Stimulated activated CD8-positive, alpha-beta memory T cell treated with anti-CD3 and anti-CD28 coated beads, Interleukin-4, amount 100 ng/mL, for 1 hour (primary cell): ENCODE measurements at places on chromosomes 13 and 19.

DNA sequence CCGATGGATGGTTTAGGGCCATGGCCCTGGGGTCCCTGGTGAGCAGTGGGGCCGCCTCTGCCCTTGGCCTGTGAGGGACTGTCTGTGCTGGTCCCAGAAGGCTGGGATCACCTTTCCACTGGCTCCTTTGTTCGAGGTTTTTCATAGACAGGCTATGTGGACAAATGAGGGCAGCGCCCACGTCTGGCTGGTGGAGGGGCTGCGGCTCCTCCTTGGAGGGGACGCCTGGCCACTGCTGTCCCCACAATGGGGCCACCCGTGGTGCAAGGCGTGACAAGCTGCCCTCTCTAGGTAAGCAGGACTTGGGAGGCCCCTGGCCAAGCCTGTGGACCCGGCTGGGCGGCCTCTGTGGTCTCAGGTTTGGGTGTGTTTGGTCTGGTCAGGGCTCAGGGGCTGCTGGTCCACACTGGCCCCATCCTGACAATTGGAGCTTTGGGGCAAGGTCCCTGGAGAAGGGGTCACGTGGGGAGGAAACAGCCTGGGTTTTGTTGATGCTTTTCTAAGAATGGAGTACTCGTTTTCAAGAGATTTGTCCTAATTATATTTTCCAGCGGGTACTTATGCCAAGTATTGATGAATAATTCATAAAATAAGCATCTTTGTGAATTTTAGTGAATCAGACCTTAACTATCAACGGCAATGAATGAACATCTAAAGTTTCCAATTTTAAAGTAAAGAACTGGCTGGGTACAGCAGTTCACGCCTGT lies 33.3 kb downstream of the MCF2L start:
- DNase-seq = no peak

GRCh38 chr13:29513002-29513980 lies 82.2 kb downstream of the SLC7A1 start:
- no peak for DNase-seq

DNA sequence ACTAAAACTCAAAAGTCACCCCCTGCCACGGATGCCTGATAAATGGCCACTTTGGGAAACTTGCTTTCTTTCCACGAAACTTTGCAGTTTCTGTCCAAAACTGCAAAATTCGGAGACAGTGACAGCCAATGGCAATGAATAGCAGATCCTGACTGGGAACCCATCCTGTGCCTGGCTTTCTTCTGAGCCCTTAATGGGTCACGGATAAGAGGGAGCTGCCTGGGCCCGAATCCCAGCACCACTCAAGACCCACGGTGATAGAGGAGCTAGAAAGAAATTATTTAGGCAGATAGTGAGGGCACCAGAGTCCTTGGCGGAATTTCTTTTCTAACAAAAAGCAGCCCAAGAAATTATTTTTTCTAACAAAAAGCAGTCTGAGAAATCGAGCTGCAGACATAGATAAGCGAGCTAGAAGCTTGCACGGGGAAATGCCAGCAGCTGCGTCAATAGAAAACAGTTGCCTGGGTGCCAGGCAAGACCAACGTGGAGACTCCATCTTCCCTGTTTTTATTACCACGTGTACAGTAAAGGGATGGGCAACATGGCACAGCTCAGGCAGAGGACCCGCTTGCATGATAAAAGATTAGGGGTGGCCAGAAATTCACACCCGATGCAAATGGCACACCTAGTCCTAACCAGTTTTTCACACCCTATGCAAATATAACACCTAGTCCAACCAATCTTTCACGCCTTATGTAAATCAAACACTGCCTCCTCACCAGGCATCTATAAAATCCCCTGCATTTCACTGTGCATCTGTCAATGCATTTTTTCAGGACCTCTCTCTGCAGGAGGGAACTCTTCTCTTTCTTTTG lies 7.1 kb upstream of the HSH2D start:
- no peak for DNase-seq

DNA sequence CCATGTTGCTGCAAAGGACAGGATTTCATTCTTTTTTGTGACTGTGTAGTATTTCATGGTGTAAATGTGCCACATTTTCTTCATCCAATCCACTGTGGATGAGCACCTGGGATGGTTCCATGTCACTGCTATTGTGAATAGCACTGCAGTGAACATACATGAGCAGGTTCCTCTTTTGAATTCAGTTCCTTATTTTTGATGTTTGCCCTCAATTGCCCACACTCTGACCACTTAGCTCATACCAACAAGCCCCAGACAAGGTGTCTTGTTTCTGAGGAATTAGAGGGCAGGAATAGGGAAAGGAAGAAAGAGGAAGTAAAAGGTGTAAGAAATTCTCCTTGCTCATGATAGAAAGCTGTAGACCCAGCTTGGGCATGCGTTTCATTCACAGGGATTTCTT lies 244.2 kb upstream of the ZNF507 start:
- no peak for DNase-seq

DNA sequence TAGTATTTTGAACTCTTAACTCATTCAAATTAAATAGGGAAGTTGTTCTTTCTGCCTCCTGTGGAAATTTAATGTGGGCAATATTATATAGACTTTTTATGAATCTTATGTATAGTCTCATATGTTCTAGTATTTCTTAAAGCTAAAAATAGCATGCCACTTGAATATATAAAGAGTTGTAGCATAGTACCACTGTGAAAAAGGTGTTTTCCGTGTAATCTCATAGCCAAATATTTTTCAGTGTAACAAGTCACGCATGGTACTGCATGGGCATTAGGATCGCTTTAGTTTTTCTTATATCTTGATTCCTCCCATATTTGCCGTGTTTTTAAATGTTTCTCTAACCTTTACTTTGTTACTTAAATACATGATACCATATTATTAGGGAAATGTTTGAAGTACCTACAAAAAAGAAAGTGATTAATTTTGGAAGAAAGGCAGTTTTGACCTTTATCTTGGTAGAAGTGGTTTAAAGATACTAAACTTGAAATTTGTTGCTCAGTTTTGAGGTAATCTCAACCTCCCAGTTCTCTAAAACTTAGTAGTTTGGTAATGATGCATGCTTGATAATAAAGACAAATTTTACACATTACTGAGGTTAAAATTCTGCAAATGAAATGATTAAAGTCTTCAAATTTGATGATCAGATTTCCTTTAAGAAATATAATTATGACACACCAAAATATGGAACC lies 81.2 kb downstream of the PAN3 start:
- DNase-seq = no peak

GRCh38 chr13:96681766-96682165 lies 312.5 kb downstream of the OXGR1 start:
- DNase-seq = no peak

GRCh38 chr19:43329989-43330388 lies 23.5 kb upstream of the CD177 start:
- DNase-seq = no peak

- DNase-seq = no peak
These were observed 479.2 kb upstream of the NBEA start for GRCh38 chr13:34462843-34463242.

DNA sequence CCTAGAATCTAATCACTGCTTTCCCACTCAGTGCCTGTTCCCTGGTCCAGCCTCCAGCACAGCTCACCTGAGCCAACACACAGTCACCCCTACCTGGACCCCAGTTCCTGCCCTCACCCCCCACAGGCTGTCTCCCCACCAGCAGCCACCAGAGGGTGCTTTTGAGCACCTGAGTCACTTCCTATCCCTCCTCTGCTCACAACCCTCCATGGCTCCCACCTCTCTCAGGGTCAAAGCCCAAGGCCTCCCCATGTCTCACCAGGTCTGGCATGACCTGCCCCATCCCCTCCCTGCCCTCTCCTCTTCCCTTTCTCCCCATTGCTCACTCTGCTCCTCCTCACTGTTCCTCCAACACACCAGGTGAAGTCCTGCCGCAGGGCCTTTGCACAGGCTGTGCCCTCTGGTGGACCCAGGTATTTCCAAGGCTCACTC lies 7.1 kb upstream of the DPP9 start:
- DNase-seq = no peak

GRCh38 chr19:17751103-17751911 lies at the start of gene FCHO1:
FCHO1 (plus strand) TSS chr19:17751477; CDS start chr19:17755165, 3,688 bp downstream.
- DNase-seq = peak; percentile 76

- no peak for DNase-seq
These were observed 278.1 kb downstream of the DNAJC15 start for GRCh38 chr13:43301346-43301969.

GRCh38 chr19:51018745-51019543 lies 565 bp downstream of the KLK10 start:
- DNase-seq = no peak

DNA sequence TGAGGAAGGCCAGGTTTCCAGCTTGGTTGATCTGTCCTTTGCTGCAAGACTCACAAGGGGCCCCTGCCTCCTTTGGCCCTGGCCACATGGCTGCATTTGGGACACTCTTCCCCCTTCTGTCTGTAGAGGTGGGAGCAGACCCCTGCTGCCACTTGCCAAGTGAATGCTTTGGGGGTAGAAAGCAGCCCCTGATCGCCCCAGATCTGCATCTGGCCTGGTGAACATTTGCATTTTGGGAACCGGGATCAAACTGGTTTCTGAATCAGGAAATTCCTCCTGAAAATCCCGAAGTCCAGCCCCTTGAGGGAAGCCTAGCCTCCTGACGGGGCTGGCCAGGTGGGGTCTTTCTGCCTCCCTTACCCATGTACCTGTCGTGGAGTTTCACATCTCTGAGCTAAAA lies 14.9 kb downstream of the DPF1 start:
- DNase-seq = no peak

DNA sequence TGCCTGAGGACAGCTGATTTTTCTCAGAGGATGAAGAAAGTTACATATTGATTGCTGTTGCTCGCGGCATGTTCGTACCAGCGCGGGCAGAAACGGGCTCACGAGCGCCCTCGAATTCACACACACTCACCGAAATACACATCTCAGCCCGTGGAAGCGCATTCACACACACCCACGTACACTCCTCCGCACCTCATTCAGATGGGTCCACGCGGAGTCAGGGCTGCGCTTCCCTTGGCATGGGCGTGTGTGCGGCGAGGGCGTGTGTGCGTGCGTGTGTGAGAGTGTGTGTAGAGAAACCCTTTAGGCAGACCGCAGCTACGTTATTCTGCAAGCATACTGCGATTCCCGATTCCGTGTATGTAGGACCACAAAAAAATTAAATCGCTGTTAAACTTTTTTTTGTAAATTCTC lies 2.1 kb upstream of the PCDH17 start:
- DNase-seq = no peak

GRCh38 chr13:99941086-99941485 lies 30.5 kb downstream of the ZIC5 start:
- DNase-seq = no peak

DNA sequence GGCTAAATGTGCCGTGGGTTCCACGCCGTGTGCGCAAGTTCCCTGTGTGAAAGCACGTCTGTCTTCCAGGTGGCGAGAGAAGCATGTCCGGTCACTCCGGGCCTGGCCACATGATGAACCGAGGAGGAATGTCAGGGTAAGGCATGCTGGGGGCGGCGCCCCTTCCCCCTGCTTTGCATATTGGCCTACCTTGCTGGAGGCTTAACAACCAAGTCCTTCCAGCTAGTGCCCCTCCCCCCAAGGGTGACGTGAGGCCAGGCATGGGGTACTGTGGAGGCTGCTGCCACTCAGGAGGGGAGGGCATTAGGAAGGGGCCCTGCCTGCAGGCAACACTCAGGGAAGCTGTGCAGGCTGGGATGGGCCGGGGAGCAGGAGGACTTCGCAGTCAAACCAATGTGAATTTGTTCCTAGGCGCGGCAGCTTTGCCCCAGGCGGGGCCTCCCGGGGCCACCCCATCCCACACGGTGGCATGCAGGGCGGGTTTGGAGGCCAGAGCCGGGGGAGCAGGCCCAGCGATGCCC lies 12.5 kb downstream of the MICOS13 start:
- DNase-seq = no peak

DNA sequence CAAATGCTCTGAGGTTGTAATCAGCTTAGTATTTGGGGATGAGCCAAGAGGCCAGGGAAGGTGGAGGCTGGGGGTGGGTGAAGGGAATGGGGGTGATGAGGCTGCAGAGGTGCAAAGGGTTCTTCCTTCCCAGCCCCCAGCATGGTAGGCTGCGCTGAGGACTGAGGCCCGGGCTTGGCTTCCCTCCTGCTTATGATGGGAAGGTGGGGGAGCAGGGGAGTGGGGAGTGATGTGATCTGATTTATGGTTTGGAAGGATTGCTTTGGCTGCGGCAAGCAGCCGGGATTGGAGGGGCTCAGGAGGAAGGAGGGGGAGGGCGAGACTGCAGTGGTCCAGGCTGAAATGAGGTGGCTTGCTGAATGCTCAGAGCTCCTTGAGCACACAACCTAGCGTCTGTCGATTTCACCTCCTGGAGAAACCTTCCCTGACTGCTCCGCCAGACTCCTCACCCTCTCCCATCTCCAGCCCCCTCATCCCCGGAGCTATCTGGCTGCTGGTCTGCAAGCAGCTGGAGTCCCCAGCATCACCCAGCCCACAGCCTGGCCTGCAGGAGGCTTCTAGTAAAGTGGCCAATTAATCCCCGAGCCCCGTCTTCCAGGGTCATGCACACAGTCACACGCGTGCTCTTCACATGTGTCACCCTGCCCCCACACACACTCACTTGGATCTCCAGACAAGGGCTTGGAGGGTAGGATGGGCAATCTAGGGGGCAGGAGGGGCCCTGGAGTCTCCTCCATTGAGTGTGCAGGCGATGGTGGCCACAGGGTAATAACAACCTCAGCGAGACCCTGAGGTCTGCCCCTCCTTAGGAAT lies 757 bp upstream of the CLEC11A start:
- DNase-seq = no peak
